ENCODE measurements at places on chromosomes 7 and 10. TPM values are rescaled to one million over a fixed set of nuclear protein-coding genes. Genes with fewer than 3 reads are reported as not detected.

ASB10 gene
- total RNA-seq: not detected

EPHA1 gene
- total RNA-seq: 1.2 TPM

TEX47 gene
- total RNA-seq: not detected

ADAM8 gene
- 23.2 TPM for total RNA-seq

OPALIN gene
- total RNA-seq: not detected

DNA sequence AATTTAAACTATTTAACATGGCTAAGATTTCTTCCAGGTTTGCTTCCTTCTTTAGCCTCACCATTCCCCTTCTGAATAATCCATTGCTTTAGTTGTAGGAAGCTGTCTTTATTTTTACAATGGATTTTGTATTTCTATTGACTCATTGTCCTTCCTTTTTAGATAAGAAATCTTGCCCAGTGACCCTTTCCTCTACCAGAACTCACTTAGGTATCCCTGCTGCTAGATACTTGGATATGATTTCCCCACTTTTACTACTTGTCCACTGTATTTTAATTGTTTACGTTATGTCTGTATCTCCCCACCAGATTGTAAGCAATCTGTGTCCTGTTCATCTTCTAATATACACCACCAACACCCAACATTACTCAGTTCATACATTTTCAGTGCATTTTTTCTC is 47.7 kb upstream of the MDFIC start:
- peaks cover 40% of the 10 kb centered on the region for H3K27me3 ChIP-seq
- no peaks in the 10 kb centered on the region for H3K4me1 ChIP-seq
- H3K36me3 ChIP-seq: no peaks in the 10 kb centered on the region
- no peak for DNase-seq

- peaks cover 89% of the 10 kb centered on the region for H3K36me3 ChIP-seq
- H3K4me1 ChIP-seq: no peaks in the 10 kb centered on the region
- H3K4me3 ChIP-seq: no peak overlapping the region
- DNase-seq: no peak
- no peaks in the 10 kb centered on the region for H3K27me3 ChIP-seq
Observed at GRCh38 chr10:12237265-12238220, 41.6 kb downstream of the CDC123 start.

DNA sequence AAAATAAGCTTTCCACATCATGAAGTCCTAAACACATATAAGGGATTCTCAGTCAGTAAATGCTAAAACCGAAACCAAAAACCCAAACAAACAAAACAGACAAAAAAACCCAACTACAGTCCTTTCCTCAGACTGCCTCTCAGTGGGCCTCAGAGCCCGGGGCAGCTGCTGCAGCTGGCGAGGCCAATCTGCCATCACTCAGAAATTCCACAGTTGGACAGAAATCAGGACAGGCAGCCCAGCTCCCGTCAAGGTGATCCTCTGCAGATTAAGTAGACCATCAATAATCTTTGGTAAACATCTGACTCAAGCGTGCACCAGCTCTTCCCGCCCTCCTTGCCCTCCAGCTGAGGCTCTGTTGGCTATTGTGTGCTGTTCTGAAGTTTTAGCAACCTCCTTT is 142.2 kb downstream of the ATXN7L1 start:
- no peaks in the 10 kb centered on the region for H3K36me3 ChIP-seq
- H3K4me1 ChIP-seq: no peaks in the 10 kb centered on the region
- no peaks in the 10 kb centered on the region for H3K27me3 ChIP-seq
- H3K4me3 ChIP-seq: no peak overlapping the region

- H3K27ac ChIP-seq: no peak overlapping the region
- peaks cover 21% of the 10 kb centered on the region for H3K4me1 ChIP-seq
- H3K27me3 ChIP-seq: no peaks in the 10 kb centered on the region
Observed at GRCh38 chr10:72340510-72341261, 14.0 kb downstream of the DNAJB12 start.

GRCh38 chr10:58698777-58699356 is 186.2 kb downstream of the BICC1 start:
- H3K4me1 ChIP-seq: peaks cover 38% of the 10 kb centered on the region
- no peaks in the 10 kb centered on the region for H3K27me3 ChIP-seq
- DNase-seq: no peak
- H3K4me3 ChIP-seq: no peak overlapping the region
- no peaks in the 10 kb centered on the region for H3K36me3 ChIP-seq

DNA sequence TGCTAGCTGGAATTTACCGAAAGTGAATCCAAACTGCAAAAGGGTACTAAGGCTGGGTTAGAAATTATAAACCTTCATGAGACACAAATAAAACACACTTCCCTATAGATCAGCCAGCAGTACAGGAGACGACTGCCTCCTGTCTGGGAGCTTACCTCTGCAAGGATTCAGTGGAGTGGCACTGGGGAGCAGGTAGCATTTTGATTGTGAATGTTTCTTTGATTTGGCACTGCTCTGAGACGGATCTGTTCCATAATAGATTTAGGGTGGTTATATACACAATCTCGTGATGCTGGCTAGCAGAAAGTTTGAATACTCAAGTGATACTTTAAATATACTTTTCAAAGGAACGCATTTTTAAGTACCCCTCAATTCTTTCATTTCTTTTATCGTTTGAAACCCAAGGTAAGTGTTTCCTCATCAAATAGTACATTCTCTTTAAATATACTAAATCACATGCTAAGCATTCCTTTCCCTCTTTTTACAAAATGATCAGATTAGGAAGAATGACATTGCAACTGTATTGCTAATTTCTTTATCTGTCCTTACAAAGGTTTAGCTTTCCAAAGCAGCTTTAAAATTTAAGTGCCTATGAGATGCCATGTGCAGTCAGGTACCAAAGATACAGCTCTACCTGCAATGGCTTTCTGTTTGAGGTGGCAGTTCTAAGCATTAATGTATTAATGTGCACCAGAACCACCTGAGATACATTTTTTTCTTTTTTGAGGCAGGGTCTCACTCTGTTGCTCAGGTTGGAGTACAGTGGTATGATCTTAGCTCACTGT is 20.6 kb upstream of the CHCHD3 start:
- H3K27ac ChIP-seq: no peak overlapping the region
- H3K36me3 ChIP-seq: no peaks in the 10 kb centered on the region
- no peak for DNase-seq
- H3K4me1 ChIP-seq: no peaks in the 10 kb centered on the region
- H3K4me3 ChIP-seq: no peak overlapping the region
- H3K27me3 ChIP-seq: peaks cover 45% of the 10 kb centered on the region

DNA sequence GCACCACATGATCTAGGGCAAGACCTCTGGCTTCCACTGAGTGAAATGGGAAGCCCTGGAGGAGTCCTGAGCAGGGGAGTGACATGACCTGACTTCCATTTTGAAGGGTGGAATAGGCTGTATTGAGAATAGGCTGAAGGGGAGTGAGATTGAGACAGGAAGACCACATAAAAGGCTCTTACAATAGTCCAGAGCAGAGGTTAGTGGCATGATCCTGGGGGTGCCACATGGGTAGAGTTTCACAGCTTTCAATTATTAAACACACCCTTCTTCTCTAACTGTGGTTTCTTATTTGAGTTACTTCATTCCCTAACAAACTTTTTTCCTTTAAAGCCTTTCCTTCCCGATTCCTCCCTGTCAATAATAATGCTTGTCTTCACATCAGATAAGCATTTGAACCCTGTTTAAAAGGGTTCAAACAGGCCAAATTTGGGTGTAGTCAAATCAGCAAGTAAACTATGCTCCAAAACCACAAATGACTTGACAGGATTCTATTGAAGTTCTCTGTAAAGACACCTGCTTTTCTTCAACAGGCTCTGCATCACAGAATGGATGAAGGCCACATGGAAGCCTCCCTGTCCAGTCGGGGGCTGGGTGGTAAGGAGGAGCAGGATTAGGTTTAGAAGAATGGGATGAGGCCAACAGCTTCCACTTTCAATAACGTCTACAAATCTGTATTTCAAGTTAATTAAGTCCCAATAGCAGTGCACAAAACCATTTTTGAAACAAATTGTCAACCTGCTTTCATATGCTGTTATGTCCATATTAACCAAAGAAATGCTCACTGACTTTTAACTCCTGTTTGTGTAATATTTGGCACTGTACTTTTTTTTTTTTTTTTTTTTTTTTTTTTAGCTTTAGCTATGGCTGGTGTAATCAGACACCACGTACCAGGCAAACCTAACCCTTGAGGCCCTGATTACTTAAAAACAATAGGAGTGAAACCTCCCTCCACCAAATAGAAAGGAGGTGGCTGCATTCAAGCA is 131.9 kb downstream of the NRCAM start:
- H3K36me3 ChIP-seq: no peaks in the 10 kb centered on the region
- H3K27me3 ChIP-seq: no peaks in the 10 kb centered on the region
- H3K27ac ChIP-seq: no peak overlapping the region
- no peak for DNase-seq
- H3K4me1 ChIP-seq: no peaks in the 10 kb centered on the region

- H3K4me1 ChIP-seq: peaks cover 10% of the 10 kb centered on the region
- no peak overlapping the region for H3K4me3 ChIP-seq
- H3K27me3 ChIP-seq: no peaks in the 10 kb centered on the region
Observed at GRCh38 chr7:121016966-121017365, 28.5 kb downstream of the CPED1 start.

DNA sequence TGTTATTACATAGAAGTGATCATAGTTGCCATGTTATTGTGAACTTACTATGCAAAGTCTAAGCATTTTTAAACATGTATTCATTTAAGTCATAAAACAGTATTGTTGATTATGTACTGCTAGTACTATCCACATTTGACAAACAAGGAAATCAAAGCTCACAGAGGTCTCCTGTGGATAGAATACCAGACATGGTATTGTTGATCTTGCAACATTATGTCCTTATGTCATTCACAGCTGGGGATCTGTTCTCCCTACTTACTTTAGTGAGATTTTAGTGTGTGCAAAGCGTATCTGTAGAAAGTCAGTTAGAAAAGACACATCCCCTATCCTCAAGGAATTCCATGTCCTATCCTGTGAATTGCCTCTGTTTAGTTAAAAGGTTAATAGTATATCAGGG is 106.1 kb downstream of the SND1 start:
- no peak overlapping the region for H3K27ac ChIP-seq
- no peak overlapping the region for H3K4me3 ChIP-seq
- H3K36me3 ChIP-seq: peaks cover 9% of the 10 kb centered on the region
- DNase-seq: no peak
- no peaks in the 10 kb centered on the region for H3K4me1 ChIP-seq

GRCh38 chr7:158816995-158817394 is 12.3 kb downstream of the ESYT2 start:
- peak; percentile 58 for DNase-seq
- H3K36me3 ChIP-seq: peaks cover 20% of the 10 kb centered on the region
- H3K27me3 ChIP-seq: no peaks in the 10 kb centered on the region

GRCh38 chr7:33716581-33717477 is 188.5 kb upstream of the BMPER start:
- no peaks in the 10 kb centered on the region for H3K36me3 ChIP-seq
- DNase-seq: peak; percentile 63
- H3K4me1 ChIP-seq: peaks cover 5% of the 10 kb centered on the region
- peaks cover 15% of the 10 kb centered on the region for H3K27me3 ChIP-seq
- H3K27ac ChIP-seq: no peak overlapping the region
- H3K4me3 ChIP-seq: no peak overlapping the region

DNA sequence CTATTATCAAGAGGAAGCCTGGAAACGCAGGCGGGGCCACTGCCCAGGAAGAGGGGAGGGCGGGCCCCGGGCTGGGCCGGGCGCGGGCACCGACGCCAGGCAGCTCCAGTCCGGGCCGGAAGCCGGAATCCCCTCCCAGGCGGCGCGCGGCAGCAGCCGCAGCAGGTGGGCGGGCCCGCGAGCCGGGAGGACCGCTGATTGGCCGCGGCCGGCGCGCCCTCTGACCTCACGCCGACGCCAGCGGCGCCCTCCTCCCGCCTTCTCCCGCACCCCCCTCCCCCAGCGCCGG is 438 bp downstream of the BCL7B start:
- peak overlapping the region; percentile 75 for H3K4me3 ChIP-seq
- no peaks in the 10 kb centered on the region for H3K27me3 ChIP-seq
- peak overlapping the region; percentile 95 for H3K27ac ChIP-seq
- peaks cover 31% of the 10 kb centered on the region for H3K4me1 ChIP-seq

- no peaks in the 10 kb centered on the region for H3K36me3 ChIP-seq
- H3K27ac ChIP-seq: no peak overlapping the region
- no peaks in the 10 kb centered on the region for H3K4me1 ChIP-seq
Observed at GRCh38 chr7:556291-556826, 36.7 kb upstream of the PDGFA start.

GRCh38 chr10:118968060-118968459 is 61.5 kb upstream of the NANOS1 start:
- no peak overlapping the region for H3K4me3 ChIP-seq
- H3K27ac ChIP-seq: no peak overlapping the region
- no peaks in the 10 kb centered on the region for H3K4me1 ChIP-seq
